Mesenteric fat pad (tissue), 1 donor: ENCODE measurements at places on chromosomes 16 and 17. TPM values are rescaled to one million over a fixed set of nuclear protein-coding genes. Genes with fewer than 3 reads are reported as not detected.

GRCh38 chr16:85062845-85063244 is 35.2 kb downstream of the KIAA0513 start:
- DNase-seq, result no peak

- no peak for DNase-seq
Observed at GRCh38 chr17:17626151-17626805, 34.8 kb upstream of the PEMT start.

DNA sequence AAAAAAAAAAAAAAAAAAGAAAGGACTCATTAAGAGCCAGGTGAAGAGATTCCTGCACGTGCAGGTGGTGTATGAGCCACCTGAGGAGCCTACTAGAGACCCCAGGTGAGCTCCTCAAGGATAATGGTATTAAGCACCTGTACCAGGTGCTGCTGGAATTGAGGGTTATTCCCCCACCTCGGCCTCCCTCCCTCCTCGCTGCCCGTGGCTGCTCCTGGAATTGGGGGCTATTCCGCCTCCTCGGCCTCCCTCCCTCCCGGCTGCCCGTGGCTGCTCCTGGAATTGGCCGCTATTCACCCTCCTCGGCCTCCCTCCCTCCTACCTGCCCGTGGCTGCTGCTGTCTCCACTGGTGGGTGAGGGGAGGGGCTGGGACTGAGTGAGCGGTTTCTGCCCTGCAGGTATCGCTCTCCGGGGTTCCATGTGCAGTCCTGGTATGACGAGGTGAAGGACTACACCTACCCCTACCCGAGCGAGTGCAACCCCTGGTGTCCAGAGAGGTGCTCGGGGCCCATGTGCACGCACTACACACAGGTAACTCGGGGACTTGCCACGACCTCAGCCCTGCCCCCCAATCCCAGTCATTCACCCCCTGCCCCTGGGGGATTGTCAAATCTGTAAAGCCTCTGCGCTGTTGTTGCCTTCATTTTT is 29.3 kb downstream of the CRISPLD2 start:
- DNase-seq, result no peak

GRCh38 chr17:55931446-55931845 is 180.6 kb downstream of the PCTP start:
- DNase-seq, result no peak

DNA sequence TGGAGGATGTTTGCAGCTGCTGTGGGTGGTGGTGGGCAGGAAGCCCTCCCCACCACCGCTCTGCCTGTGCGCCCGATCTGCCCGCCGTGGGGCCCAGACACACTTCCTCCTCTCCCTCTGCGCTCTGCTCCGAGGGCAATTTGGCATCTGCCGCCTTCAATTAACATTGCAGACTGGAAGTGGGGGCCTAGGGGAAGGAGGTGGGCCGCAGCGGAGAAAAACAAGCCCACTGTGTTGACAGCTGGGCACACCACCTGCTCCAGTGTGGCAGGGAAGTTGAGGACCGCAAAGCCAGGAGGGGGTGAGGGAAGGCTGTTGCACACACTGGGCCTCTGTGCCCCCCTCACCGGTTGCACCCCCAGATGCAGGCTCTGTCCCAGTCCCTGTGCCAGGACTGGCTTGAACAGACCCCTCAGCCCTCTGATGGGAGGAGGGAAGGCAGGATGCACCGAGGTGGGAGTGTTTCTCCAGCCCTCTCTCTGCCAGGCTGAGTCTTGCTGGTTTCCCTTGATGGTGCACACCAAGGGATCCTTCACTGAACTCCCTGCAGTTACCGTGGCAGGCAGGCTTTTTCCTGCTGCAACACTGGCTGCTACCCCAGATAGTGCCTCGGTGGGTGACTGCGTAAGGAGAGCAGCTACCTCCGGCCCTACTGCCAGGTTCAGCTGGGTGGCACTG is 72.8 kb upstream of the MED9 start:
- no peak for DNase-seq

- DNase-seq, result no peak
Observed at GRCh38 chr17:75691801-75692626, 24.9 kb downstream of the SAP30BP start.

Gene BORCS6
- 5.8 TPM for total RNA-seq

DNA sequence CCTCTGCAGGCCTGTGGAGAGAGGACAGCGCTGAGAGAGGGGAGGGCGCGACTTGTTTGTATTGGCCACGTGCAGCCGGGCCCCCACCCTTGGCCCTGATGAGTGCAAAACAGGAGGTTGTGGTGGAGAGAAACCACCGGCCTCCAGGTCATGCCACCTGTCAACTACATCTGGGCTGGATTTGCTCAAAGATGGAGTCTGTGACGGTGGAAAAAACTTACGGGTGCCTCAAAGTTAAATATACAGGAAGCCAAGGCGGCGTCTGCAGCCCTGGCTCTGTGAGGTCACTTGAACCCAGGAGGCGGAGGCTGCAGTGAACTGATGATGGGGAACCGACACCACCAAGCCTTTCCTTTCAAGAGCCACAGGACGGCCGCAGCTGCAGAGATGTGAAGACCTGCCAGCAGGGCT is 15.7 kb downstream of the C16orf74 start:
- DNase-seq, result no peak

- DNase-seq, result no peak
Observed at GRCh38 chr16:8572063-8572918, 18.0 kb downstream of the TMEM114 start.

DNA sequence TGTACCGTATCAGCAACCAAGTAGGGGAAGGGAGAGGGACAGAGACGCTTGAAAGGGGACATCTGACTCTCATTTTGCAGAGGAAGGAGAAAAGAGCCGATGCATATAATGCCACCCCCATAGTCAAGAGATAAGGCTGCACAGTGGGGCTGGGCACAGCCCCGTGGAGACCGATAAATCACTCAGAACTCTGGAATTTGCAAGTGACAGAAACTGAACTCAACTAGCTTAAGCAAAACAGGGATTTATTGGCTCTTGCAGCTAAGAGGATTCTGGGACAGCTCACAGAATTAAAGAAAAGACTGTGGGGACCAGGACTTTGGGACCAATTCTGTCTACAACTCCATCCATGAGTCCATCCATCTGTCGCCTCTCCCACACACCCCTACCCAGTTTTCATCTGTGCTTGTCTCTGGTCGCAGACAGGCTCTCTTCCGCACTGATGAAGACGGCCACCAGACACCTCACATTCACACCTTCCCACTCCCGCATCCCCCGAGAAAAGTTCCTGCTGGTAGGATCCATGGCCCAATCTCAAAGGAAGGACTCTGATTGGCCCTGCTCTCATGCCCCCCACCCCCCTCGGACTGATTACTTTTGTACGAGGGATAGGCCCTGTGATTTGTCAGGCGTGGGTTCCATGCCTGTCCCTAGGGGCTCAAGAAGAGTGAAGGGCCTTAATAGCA is 105.9 kb upstream of the RPL38 start:
- DNase-seq, result no peak

DNA sequence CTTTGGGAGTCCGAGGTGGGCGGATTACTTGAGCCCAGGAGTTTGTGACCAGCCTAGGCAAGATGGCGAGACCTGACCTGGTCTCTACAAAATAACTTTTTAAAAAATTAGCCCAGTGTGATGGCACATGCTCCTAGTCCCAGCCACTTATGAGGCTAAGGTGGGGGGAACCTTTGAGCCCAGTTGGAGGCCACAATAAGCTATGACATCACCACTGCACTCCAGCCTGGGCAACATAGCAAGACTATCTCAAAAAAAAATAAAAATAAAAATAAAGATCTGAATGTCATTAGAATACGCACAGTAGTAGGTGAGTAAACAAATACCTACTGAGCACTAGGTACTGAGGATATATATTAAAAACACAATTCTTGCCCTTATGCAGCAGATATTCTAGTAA is 3.1 kb downstream of the SIAH1 start:
- DNase-seq, result no peak

- DNase-seq, result no peak
Observed at GRCh38 chr17:49969795-49970389, 902 bp downstream of the DLX4 start.

DNA sequence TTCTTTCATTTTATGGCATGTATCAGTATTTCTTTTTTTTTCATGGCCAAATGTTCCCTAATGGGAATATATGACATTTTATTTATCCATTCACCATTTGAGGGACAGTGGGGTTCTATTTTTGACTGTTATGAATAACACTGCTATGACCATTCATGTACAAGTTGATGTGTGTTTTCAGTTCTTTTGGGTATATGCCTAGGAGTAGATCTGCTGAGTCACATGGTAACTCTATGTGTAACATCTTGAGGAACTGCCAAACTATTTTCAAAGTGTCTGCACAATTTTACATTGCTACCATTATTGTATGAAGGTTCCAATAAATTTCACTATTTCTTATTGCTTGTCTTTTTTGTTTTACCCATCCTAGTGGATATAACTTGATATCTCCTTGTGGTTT is 223.0 kb downstream of the TANC2 start:
- DNase-seq, result no peak

DNA sequence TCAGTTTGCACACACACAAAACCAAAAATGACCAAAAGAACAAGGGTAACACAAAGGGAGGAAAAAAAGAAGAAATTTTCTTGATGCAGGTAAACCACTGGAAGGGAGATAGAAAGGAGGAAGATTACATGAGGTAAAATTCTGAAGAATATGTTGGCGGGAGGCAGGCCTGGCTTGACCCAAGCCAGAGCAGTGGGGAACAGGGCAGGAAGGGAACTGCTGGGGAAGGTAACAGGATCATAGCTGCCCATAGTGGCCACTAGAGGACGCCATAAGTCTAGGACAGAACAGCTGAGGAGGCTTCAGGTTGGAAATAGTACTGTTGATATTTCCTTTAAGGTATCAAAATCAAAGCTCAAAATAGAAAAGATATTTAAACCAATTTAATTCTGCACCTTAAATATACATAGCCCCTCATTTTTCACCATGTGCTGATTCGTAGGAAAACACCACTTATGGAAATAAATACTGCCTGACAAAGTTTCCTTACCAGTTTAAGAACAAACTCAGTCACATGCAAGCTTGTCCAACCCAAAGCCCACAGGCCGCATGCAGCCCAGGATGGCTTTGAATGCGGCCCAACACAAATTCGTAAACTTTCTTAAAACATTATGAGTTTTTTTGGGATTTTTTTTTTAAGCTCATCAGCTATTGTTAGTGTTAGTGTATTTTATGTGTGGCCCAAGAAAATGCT is 15.5 kb downstream of the VPS35 start:
- no peak for DNase-seq

DNA sequence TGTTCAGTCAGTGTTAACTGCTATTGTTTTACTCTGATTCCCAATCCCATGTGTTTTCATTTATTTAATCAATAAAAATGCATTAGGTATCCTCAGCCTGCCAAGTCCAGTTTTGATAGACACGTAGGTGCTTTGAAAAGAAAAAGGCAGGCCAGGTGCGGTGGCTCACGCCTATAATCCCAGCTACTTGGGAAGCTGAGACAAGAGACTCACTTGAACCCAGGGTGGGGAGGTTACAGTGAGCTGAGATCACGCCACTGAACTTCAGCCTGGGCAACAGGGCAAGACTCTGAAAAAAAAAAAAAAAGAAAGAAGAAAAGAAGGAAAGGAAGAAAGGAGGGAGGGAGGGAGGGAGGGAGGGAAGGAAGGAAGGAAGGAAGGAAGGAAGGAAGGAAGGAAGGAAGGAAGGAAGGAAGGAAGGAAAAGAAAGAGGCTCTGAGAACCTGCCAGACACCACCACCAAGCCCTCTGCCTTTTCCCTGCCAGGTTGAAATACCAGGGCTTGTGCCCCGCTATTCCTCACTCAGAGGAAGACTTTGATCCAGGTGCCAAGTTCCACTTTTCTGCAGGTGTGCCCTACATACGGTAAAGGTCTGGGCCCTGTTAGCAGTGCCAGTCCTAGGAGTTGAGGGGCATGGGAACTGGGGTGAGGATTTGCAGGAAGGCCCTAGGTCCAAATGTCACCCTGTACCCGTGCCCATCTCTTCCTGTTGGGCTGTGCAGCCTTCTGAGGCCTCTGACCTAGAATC is 10.1 kb upstream of the KCNH6 start:
- no peak for DNase-seq

Gene NOD2
- total RNA-seq, result 4.5 TPM

Gene GSPT1
- total RNA-seq, result 138 TPM

Gene DNAI2
- not detected for total RNA-seq

GRCh38 chr17:72516772-72517399 is 396.1 kb downstream of the SOX9 start:
- no peak for DNase-seq

Gene LLGL1
- total RNA-seq, result 12.0 TPM

GRCh38 chr17:78694805-78695531 is 87.1 kb downstream of the CYTH1 start:
- DNase-seq, result no peak

- no peak for DNase-seq
Observed at GRCh38 chr17:3308603-3309002, 10.4 kb upstream of the OR3A1 start.

Gene HS3ST3B1
- 3.6 TPM for total RNA-seq
